ENCODE measurements at places on chromosomes 2 and 18. TPM values are rescaled to one million over a fixed set of nuclear protein-coding genes. Genes with fewer than 3 reads are reported as not detected.

The GKN1 gene
- not detected for total RNA-seq

GRCh38 chr2:226868331-226869162 is 32.7 kb downstream of the RHBDD1 start:
- DNase-seq, result no peak
- no peak overlapping the region for H3K27ac ChIP-seq
- no peaks in the 10 kb centered on the region for H3K36me3 ChIP-seq
- H3K4me1 ChIP-seq, result no peaks in the 10 kb centered on the region

The GAD1 gene
- total RNA-seq, result 1.2 TPM

DNA sequence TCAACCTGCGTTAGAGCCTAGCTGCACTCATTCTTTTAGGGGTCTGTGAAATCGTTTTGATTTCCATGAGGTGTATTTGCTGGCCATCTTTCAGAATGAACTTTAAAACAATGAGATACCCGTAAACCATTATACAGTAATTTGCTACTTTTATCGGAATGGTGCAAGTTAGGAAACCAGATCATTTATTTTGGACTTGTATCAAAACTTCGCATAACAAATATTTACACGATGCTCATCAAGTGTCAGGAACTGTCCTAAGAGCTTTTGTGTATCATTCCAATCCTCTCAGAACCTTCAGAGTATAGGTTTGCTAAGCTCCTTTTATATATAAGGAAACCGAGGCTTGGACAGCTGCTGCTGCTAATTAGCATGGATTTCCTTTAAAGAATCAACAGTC is 22.4 kb upstream of the SLC1A4 start:
- H3K27me3 ChIP-seq, result no peaks in the 10 kb centered on the region
- H3K36me3 ChIP-seq, result no peaks in the 10 kb centered on the region
- no peaks in the 10 kb centered on the region for H3K4me1 ChIP-seq
- H3K4me3 ChIP-seq, result no peak overlapping the region
- no peak overlapping the region for H3K27ac ChIP-seq

The RRM2 gene
- not detected for total RNA-seq

DNA sequence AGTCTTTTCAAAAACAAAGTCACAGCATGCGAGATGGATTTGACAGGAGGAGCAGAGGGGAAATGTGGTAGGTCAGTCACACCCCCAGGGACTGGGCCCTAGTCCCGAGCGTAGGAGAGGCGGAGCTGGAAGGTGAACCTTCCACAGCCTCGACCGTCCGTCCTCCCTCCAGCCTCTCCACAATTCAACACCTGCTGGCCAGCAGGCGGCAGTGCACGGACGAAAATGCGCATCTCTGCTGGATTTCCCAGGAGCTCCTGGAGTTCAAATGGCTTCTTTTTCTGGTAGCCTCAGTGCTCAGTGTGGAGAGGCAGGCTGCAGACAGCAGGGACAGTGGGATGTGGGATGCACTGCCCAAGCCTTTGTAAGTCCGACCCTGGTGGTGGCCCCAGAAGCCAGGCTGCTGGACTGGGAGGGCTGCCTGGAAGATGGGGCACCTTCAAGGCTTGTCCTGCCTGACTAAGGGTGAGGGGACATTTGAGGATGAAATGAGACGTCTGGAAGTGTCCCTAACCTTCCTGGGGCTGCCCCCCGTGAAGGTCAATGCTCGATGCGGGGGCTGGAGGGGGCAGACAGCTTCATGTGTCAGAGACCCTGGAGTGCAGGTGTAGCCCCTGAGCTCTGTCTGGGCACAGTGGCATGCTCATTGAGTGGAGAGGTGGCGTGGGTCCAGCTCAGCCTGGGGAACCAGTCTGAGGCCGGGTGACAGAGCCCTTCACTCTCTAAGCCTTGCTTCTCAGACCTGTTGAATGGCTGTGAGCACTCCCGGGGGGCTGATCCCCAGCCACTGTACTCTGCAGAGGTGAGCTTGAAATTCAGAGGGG is 189.5 kb downstream of the TFCP2L1 start:
- no peaks in the 10 kb centered on the region for H3K4me1 ChIP-seq
- H3K27me3 ChIP-seq, result no peaks in the 10 kb centered on the region
- no peak for DNase-seq
- H3K36me3 ChIP-seq, result no peaks in the 10 kb centered on the region

All from tibial nerve (tissue), 4 donors.